ENCODE measurements at places on chromosomes 3 and 15.

GRCh38 chr3:63473641-63474166 lies 178.8 kb upstream of the SNTN start:
- no peak for DNase-seq

GRCh38 chr15:49709646-49710214 lies 88.9 kb downstream of the DTWD1 start:
- DNase-seq = no peak

DNA sequence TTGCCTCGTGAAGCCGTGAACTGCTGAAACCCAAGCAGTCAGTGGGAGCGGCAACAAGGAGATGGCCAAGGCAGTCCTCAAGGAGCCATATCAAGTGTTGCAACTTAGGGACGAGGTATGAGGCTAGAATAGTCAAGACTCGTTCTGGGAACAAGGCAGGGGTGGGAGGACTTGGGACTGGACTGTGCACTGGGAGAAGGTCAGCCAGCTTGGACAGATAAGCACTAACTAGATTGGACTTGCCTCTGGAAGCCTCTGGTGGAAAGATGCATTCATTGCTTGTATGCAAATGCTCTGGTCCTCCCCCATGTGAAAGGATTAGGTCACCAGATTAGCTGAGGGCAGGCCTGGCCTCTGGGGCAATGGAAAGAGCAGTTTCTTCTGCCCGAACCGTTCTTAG lies 123.3 kb upstream of the CTNNB1 start:
- DNase-seq = no peak

GRCh38 chr15:63348392-63348791 lies 33.3 kb downstream of the CA12 start:
- peak; percentile 62 for DNase-seq

DNA sequence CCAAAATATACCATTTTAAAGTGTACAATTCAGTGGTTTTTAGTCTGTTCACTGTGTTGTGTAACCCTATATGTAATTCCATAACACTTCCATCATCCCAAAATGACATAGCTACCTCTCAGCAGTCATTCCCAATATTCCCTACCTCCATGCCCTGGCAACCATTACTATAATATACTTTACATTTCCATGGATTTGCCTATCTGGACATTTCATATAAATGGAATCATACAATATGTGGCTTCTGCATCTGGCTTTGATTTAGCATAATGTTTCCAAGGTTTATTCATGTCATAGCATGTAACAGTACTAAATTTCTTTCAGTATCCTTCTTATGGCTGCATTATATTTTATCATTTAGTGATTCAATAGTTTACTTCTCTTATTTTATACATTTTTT lies 25.3 kb downstream of the FAM98B start:
- no peak for DNase-seq

- DNase-seq = no peak
These were observed 80.9 kb upstream of the RASGRF1 start for GRCh38 chr15:79171320-79172031.

DNA sequence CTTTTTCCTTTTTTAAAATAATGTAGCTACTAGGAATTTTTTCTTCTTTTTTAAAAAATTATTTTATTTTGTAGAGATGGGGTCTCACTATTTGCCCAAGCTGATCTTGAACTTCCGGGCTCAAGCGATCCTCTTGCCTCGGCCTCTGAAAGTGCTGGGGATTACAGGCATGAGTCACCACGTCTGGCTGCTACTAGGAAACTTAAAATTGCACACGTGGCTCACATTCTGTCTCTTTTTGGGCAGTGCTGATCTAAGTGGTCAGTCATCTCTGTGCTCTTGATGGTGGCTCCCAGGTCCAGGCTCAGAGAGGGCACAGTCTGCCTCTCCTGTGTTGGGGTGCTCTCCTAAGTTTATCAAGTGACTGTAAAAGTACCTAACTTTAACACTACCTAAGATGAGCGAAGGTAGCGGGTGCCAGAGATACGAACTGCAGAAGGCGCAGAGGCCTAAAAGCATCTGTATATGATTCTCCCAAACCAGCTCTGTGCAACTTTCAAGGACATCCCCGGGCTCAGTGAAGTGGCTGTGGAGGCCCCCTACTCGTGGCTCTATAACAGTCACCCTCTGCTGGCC lies 52.9 kb upstream of the SEC13 start:
- peak; percentile 87 for DNase-seq

Data from A172 (cell line).